CD4-positive, alpha-beta memory T cell (primary cell): ENCODE measurements at places on chromosomes 3 and 15. TPM values are rescaled to one million over a fixed set of nuclear protein-coding genes. Genes with fewer than 3 reads are reported as not detected.

ISL2 gene
- total RNA-seq, result not detected

PLCB2 gene
- total RNA-seq, result 211 TPM

PCSK6 gene
- total RNA-seq, result 0.53 TPM

WDR93 gene
- total RNA-seq, result not detected

SPRED1 gene
- 0.42 TPM for total RNA-seq

FBXO40 gene
- not detected for total RNA-seq

HEG1 gene
- 21.7 TPM for total RNA-seq

ETFA gene
- 49.4 TPM for total RNA-seq

EFCC1 gene
- total RNA-seq, result not detected

DUOXA2 gene
- not detected for total RNA-seq

UACA gene
- 0.28 TPM for total RNA-seq

SLC22A13 gene
- 0.67 TPM for total RNA-seq

NUP210 gene
- total RNA-seq, result 149 TPM

MCTP2 gene
- 18.3 TPM for total RNA-seq

SGO1 gene
- 0.55 TPM for total RNA-seq

CLEC3B gene
- 1.5 TPM for total RNA-seq

ZBED2 gene
- total RNA-seq, result not detected

FBXL2 gene
- not detected for total RNA-seq

ZNF770 gene
- 55.8 TPM for total RNA-seq

SCG3 gene
- not detected for total RNA-seq

CAV3 gene
- not detected for total RNA-seq

C3orf70 gene
- not detected for total RNA-seq

CFAP44 gene
- 26.1 TPM for total RNA-seq

CCR9 gene
- total RNA-seq, result 4.5 TPM

FOXL2 gene
- not detected for total RNA-seq

P3H2 gene
- not detected for total RNA-seq

ZNF501 gene
- 7.4 TPM for total RNA-seq

KCNMB3 gene
- 0.87 TPM for total RNA-seq

LSMEM2 gene
- total RNA-seq, result not detected

SEMA3F gene
- not detected for total RNA-seq

MEX3B gene
- total RNA-seq, result 1.6 TPM

GABRB3 gene
- 0.06 TPM for total RNA-seq

CSNK1G1 gene
- total RNA-seq, result 27.7 TPM

PRSS50 gene
- not detected for total RNA-seq

GUCA1C gene
- not detected for total RNA-seq

ROBO2 gene
- not detected for total RNA-seq

C3orf49 gene
- total RNA-seq, result not detected

SLC12A1 gene
- not detected for total RNA-seq

ROBO1 gene
- total RNA-seq, result not detected

ERICH6 gene
- not detected for total RNA-seq

RAMAC gene
- 22.0 TPM for total RNA-seq

KLHL40 gene
- total RNA-seq, result not detected

ALPK3 gene
- 0.26 TPM for total RNA-seq

GOLGA6L10 gene
- total RNA-seq, result 3.0 TPM

SPINK8 gene
- not detected for total RNA-seq

UCN2 gene
- total RNA-seq, result not detected

CCDC33 gene
- total RNA-seq, result not detected

CNTN3 gene
- total RNA-seq, result not detected
